ENCODE measurements at places on chromosomes 6 and 20.
A peak's percentile ranks its signal among the peaks of the same experiment; 100 is the strongest.

DNA sequence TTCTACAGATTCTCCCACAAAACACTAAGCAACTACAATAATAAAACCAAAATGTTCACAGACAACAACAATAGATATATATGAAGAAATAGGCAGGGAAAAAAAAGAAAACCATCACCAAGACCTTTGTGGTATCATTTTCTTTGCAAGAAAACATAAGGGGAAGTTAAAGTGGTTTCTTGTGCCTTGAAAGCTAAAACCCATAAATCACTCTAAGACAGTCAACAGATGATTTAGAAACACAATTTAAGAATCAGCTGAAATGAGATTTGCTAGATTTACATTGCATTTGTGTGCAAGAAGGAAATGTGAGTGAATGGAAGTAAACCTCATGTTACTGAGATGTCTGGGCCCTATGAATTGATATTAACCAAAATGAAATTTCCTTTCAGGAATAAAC, 1265.4 kb upstream of the GJE1 start:
- no peak for DNase-seq

DNA sequence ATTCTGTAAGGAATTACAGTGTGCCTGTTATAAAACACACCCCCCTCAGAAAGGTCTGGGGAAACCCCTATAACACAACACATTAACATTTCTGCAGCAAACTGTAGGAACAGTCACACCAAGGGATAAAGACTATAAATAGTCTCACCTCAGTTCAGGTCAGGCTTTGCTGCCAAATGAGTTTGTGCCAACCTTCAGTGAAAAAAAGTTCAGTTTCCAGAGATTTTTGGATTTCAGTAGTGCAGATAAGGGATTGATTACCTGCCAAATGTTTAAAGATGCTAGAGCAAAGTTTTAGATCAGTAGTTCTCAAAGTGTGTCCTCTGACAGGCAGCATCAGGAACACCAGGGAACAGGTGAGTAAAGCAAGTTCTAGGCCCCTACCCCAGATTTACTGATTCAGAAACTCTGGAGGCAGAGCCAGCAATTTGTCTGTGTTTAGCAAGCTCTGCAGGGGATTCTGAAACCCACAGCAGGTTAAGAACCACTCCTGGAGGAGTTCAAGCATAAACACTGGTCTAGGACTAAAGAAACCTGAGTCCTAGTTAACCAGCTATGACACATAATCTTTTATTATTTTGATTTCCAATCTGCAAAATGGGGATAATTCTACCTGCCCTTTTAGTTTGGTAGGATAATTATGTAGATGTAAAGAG, 111.0 kb downstream of the RCAN2 start:
- no peak for DNase-seq

DNA sequence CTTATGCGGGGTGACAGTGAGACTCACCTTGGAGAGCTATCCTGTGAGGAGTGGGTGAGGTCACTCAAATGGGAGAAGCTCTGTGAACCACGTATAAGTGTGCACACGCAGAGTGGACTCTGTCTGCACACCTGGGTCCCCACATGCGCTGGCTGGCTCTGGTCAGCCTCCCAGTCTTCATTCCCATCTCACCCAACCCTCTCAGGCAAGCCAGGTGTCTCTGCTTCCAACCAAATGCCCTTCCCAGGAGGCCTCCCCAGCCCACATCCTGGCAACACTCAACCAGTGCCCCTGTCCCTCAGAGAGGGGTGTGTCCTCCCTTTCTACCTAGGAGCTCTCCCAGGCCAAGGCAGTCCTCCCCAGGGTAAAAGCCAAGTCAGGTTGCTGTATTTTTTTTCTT, 8.0 kb upstream of the PI16 start:
- no peak for DNase-seq

GRCh38 chr6:124793398-124793797, 168.8 kb upstream of the RNF217 start:
- DNase-seq: no peak

GRCh38 chr20:34541264-34541901, 17.1 kb upstream of the MAP1LC3A start:
- DNase-seq: no peak

DNA sequence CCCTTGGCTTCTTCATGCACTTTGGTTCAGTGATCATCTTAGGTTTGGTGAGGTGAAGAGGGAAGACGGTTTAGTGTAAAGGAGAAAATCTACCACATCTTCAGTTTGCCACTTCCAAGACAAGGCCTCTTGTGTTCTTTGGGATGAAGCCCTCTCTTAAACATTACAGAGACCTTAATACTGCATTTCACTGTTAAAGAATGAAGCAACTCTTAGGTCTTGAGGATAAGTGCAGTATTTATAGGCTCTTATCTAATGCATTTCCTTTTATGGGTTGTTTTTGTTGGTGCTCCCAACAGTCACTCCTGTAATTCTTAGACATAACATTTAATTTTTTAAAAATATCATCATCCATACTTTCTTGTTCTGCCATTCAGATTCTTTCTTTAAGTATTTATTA, 139.9 kb upstream of the LAMP5 start:
- no peak for DNase-seq

GRCh38 chr6:147691446-147691845, 183.0 kb downstream of the SAMD5 start:
- DNase-seq: no peak

DNA sequence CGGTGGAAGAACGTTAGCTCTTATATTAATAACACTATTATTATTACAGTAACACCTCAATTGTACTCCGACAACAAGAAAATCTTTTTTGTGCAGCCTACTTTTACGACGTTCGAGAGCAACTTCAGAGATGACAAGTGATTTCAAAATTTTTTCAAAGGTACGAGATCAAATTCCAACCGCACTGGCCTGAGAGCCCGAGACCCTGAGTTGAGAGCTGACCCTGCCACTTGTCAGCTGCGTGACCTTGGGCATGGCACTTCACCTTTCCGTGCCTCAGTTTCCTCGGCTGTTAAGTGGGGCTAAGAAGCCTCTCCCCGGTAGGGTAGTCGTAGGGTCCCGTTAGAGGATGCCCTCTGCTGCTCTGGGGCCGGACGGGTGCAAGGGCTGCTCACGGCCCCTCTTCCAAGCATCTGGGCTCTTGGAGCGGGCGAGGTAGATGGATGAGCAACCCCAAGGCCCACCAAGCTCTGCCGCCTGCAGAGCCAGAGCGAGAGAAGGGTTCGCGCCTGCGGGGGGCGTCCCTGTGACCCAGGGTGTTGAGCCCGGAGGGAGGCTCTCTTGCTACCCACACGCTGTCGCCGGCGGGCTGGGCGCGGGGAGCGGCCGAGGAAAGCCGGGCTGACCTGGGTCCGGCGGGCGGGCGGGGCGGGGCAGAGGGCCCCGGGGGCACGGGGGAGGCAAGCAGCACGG, 510 bp downstream of the NDRG3 start:
- peak; percentile 7 for DNase-seq

DNA sequence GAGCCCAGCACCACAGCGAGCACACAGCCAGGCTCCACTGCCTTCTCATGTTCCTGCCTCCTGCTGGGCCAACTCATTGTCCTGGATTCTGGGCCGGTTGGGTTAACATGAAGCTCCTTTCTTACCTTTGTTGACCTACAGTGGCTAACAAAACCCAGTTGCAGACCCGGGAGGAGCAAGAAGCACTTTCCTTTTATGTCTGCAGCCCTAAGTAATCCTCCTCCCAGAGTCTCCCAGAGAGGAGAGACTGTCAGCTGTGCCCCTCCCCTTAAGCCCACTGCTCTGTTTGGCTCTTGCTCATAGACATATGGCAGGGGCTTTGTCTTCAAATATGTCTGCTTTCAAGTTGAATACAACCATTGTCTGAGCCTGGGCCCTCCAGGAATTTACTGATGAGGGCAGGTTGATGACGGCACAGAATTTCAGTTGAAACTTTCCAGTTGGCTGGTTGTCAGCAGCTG, 55.2 kb downstream of the PSMB1 start:
- DNase-seq: no peak

DNA sequence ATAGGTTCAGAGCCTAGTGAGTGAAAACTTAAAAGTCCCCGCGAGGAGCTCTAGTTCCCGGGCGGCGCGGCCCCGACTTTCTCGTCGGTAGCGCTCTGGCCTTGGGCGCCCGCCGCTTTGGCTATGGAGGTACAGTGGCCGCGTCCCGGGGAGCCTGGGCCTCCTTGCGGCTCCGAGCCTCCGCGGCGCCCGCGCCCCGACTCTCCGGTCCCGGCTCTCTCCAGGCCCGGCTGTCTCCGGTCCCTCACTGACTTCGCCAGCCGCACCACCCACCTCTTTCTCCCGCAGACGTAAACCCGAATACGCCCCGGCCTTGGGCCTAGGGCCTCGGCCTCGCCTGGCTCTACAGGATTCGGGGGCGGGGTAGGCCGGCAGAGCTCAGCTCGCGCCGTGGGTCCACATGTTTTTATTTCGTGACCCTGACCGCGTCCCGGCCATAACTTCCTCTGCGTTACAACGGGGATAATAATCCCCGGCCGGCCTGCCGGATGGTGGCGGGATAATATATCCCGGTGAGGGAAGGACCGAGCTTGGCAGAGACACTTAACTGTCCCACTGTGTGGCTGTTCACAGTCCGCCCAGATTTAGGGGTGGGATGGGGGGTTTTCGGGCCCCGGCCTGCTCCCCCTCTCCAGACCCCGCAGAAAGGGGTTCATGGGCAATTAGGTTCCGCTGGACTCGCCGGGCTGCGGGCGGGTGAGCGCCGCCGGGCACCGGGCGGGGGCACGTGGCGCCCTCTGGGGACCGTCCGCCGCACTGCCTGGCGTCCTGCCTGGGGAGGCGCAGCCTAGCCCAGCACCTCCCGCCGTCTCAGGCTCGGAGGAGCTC, 10.0 kb upstream of the TBX18 start:
- DNase-seq: no peak

- peak; percentile 82 for DNase-seq
Observed at GRCh38 chr6:28215425-28215824, 9.7 kb upstream of the ZSCAN9 start.

- no peak for DNase-seq
Observed at GRCh38 chr6:13466304-13467215, 20.8 kb downstream of the GFOD1 start.

GRCh38 chr6:16320533-16321340, 82.3 kb downstream of the GMPR start:
- DNase-seq: no peak

GRCh38 chr6:12363651-12364381, 73.7 kb downstream of the EDN1 start:
- peak; percentile 85 for DNase-seq

DNA sequence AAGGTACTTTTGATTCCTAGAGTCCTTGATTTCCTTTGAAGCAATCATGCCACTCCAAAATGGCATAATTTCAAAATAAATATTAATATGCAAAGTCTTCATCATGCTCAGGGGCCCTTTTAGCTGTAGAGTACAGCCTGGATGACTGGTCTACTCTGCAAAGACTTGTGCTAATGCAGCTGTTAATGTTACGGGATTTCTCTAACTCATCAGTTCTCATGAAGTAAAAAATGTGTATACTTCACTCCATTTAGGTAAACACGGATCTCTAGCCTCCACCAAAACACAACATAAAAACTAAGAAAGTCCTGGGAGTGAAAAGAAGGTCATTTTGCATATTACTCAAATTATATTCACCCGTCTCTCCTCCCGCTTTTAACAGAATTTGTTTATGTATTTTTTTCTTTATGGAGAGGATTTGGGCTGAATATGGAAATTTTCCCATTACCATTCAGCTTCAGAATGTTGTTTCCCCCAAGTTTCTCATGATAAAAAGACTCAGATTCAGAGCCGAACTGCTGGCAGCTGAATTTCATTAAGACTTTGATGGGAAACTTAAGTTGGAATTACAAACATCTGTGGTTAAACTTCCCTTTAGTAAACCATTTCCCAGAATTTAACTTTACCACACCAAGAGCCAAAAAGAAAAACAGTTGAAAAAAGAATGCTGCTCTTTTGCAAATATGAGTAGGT, 8.7 kb downstream of the LAMA4 start:
- no peak for DNase-seq

DNA sequence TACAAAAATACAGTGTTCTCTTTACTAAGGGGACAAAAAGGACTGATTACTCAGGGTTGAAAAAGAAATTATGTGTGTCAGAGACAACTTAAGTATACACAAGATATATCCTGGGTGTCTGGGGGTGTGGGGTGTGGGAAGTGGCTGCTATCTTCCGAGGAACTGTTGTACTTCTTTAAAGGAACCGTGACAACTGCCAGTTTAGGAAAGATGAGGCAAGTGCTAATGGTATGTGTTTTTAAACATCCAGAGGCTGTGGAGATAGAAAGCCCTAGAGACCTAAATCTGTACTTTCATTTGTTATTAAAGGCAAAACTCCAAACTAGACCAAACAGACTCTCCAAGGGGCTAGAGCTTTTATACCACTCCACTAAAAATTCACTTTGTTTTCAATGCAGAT, 95.6 kb downstream of the SNAP25 start:
- DNase-seq: no peak

DNA sequence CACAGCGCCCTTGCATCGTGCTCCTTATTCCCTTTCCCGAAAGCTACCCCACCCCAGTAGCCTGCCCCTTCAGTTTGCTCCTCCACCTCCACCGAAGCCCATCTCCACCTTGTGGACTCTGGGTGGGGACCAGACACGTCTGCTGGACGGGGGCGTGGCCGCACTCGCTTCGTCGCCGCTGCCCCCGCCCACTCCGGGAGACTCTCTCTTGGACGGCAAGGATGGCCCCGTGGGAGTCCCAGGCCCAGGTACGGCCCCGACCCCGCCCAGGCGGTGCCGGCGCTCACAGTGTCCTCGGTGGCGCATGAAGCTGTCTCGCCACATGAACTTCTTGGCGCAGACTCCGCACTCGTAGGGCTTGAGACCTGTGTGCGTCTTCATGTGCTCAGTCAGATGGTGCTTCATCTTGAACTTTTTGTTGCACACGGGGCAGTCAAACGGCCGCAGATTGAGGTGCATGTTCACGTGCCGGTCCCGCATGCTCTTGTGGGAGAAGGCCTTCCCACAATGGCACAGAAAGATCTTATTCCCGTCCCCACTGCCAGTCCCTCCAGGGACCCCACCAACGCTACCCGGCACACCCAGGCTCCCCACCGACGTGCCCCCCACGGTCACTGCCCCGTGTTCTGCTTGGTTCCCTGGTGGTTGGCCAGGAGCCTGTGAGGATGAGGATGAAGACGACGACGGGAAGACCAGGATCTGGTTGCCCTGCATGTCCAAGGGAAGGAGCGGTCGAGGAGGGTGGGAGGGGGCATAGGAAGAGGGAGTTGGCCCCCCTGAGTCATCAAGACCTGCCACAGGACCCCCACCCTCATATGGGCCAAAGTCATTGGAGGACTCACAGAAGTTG, 1.3 kb upstream of the TAPBP start:
- DNase-seq: no peak

DNA sequence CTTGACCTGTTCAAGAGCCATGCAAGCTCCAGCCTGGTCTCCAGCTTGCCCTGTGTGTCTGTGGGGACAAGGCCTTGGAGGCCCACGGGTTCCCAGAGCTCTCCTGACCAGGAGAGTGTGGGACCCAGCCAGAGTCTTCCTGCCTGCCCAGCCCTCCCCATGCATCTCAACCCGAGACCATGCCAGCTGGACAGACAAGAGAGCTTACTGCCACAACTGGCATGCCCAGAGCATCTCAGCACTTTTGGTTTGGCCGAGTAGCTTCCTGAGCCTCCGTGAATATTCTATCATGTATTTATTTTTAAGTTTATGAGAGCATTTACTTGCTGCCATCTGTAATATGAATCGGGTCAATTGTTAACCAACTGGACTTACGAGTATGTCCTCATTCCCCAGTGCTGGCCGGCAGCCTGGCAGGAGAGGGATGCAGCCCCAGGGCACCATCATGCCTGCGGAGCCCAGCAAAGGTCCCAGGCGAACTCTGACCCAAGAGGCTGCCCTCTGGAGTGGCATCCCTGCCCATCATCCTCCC, 14.9 kb downstream of the IP6K3 start:
- no peak for DNase-seq
